Esophagus squamous epithelium (tissue), 5 donors: ENCODE measurements at places on chromosomes 11 and 22. TPM values are rescaled to one million over a fixed set of nuclear protein-coding genes. Genes with fewer than 3 reads are reported as not detected.

DKK3 gene
- 112 TPM for total RNA-seq

TREH gene
- 0.57 TPM for total RNA-seq

GRCh38 chr11:76830639-76831327 is 29.9 kb upstream of the ACER3 start:
- no peak for DNase-seq

- DNase-seq = no peak
These were observed 3.1 kb downstream of the CDC42EP1 start for GRCh38 chr22:37563153-37564081.

- DNase-seq = no peak
These were observed 85.2 kb upstream of the ARHGAP20 start for GRCh38 chr11:110797453-110797852.

GRCh38 chr11:69540118-69541000 is 58.9 kb downstream of the LINC01488 start:
- DNase-seq = no peak

DNA sequence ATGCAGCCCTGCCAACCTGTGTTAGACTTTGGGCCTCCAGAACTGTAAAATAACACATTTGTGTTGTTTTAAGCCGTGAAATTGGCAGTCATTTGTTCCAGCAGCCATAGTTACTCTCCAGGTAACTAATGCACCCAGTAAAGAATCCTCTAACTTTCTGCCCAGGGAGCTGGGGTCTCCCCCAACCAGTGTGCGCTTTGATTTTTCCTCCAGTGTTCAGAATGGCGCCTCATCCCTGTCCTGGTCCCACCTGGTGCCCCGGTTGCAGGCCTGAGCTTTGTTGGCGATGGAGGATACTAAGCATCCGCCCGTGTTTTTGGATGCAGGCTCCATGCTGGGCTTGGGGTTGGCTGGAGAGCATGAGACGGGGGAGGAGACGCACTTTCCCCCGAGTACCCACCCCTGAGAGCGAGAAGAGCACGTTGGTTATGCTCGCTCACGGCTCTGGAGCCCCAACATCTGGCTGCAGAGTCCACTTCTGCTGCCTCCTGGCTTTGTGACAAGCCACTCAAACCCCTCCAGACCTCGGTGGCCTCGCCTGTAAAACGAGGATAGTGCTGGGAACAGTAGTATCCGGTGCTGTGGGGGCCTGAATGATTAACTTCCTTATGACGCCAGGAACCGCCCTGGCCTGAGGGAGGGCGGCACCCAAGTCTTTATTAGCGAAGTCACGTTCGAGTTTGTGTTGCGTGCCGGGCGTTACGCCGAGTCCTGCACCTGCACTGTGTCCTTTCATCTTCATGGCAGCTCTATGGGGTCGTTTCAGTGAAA is 25.8 kb downstream of the MRGPRD start:
- no peak for DNase-seq

GRCh38 chr11:95156133-95156721 is 66.6 kb downstream of the ENDOD1 start:
- no peak for DNase-seq

DNA sequence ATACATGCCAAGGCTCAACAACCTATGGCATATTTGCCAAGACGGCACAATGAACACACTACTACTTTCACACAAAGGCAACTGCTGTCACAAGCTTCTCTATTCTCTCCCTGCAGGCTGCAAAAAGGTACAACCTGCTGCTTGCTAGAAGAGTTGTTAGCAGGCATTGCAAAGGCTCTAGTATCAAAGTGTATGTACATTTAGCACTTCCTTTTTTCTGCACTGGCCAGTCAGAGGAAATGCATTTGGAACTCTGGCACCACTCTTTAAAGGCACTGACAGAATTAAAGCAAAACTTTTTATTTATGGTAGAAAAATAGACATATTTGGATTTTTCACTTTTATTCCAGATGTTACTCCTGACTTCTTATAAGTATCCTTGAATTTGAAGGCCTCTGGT is 125.9 kb downstream of the CWF19L2 start:
- no peak for DNase-seq

- no peak for DNase-seq
These were observed 12.3 kb downstream of the TNRC6B start for GRCh38 chr22:40189997-40190396.

- DNase-seq = no peak
These were observed 23.1 kb upstream of the COMT start for GRCh38 chr22:19918332-19919106.

DNA sequence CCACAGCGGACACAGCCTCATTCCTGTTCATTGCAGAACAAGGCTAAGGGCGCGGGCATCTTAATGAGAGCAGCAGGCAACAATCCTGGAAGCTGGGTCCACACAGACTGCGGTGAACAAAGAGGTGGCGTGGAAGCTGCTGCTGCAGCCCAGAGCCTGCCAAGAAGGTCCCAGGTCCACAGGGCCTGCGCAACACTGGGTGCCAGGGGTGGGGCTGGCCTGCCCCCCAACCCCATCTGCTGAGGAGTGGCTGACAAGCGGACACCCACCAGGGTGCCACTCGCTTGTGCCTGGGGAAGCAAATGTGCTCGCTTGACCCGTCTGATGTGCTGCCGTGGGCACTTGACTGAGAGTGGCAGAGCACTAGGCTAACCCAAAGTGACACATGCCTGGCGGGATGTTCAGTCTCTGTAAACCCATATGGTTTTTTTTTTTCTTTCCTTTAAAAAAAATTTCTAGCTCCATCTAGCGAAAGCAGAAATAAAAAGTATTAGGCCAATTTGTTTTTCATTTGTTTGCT is 83.2 kb upstream of the PITPNB start:
- no peak for DNase-seq

DNA sequence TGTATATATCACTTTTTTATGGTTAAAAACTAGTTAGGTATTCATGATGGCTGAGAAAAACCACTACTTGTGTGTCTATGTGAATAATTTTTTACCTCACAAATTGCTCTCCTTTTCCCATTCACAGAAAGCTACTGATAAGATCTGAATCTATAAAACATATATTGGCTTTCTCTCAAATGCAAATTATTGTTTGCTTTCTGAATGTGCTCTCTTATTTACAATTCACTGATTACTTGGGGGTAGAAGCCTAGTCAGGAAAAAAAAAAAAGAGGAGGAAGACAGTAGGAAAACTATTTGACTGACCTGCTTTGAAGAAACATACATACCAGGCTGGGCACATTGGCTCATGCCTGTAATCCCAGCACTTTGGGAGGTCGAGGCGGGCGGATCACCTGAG is 20.5 kb downstream of the PGM2L1 start:
- no peak for DNase-seq

- DNase-seq = no peak
These were observed 100.2 kb downstream of the TBC1D22A start for GRCh38 chr22:46862418-46863324.

OR6A2 gene
- total RNA-seq = 0.79 TPM

DNA sequence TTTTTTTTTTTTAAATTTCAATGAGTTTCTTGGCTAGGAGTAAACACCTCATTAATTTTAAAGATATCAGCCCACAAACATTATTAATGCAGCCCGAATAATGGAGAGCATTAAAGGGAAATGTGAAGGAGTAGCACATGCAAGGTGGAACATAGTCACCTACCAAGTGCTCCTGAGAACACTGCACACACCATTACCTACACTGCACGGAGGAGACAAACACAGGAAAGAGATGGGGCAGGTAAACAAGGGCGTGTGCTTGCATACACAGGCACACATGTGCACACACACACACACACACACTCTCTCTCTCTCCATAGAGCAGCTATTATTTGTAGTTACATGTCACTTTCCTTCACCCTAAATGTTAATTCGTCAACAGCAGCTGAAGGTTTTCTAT is 30.2 kb downstream of the HTR3B start:
- DNase-seq = no peak

DNA sequence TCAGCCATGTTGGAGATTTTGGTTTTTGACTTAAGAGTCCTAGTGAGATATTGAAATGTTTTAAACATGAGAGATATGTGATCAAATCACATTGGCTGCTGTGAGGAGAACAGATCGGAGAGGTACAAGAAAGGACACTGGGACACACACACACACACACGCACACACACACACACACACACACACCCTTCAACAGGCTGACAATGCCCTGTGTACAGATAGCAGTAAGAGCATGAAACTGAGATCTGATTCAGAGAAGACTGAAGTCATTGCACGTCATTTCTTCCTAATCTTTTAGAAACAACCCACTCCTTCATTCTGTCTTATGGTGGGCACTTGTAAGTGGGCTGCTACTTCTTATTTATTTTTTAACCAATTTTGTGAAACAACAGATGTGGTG is 200.5 kb upstream of the E2F8 start:
- DNase-seq = no peak

DNA sequence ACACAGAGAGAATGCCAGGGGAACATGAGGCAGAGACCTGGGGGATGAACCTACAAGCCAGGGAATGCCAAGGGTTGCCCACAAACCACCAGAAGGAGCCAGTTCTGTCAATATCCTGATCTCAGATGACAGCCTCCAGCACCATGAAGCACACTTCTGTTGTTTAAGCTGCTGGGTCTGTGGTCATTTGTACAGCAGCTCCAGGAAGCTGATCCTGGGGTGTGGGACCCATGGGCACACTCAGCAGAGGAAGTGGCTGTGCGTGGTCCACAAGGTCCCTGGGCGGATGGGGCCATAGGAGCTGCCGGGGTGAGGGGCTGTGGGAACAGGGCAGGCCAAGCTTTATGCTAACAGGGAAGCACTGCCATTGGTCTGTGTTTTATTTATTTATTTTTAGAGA is 12.1 kb downstream of the PPM1F start:
- DNase-seq = no peak

GRCh38 chr11:26958702-26959049 is 35.2 kb upstream of the FIBIN start:
- no peak for DNase-seq

DNA sequence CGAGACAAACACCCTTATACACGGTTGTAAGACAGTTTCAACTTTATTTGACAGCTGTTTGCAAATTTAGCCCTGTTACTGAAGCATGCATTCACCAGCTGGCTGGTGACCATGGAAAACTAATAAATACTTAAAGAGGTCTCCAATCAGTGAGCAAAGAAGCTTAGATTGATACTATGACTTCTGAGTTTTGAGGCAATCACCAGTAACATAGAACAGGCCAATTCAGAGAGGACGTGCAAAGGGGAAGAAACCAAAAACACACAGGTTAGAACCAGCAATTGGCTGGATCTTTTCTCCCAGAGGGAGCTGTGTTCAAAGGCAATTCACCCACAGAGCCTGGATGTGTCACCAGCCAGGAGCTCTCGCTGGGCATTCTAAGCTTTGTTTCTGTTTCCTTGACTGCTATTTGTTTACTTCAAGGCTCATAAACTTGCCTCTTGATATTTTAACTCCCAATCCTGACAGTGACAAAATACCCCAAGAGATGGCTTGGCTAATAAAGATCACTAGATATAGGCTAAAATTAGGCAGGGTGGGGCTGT is 113.6 kb upstream of the MTMR2 start:
- no peak for DNase-seq

DNA sequence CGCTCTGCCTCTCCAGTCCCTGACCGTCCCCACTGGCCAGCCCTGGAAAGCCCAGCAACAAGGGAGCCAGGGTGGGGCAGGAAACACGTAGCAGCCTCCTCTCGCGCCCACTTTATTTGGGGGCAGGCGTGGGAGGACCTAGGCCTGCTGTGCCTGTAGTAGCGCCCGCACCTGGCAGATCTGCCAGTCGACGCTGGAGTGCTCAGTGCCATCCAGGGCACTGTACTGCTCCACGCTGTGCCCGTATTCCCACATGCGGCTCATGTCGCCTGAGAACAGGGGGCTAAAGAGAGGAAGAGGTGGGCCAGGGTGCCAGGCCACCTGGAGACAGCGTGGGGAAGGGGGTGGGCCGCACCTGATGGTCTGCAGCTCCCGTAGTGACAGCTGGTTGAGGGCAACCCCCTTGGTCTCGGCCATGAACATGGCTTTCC is 17.0 kb upstream of the DRICH1 start:
- no peak for DNase-seq

DNA sequence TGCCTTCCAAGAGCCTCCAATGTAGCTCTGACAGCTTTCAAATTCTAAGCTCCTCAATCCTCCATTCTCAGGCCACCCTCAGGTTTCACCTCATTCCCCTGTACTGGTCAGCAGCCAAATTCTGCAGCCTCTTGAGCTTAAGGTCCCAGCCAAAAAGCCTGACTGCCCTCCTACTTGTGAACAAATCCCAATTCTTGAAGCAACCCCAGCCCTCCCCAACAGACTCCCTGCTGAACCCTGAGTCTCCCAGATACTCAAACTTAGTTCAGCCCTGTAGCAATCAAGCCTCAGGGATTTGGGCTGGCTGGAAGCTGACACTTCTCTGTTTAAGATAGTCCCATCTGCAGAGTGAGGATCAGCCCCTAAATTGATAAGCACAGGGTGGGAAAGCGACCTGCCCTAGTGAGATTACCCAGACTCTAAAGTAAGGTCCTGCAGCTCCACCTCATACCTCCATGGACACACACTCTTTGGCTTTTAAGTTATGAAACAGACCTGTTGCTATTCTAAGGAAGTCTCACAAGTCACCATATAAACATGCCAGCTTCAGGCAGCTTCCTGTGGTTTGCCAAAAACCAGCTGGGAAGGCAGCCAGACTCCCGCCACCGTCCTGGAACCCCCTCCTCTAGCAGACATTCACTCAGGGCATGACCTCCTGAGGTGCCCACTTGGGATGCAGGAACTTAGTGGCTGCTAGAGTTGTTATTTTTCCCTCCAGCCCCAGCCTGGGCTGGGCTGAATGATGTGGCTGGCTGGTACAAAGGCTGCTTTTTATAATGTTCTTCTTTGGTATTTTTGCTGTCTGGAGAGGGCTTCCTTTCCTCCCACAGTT is 82.5 kb upstream of the PICALM start:
- DNase-seq = no peak

LRRC32 gene
- total RNA-seq = 4.9 TPM

DNA sequence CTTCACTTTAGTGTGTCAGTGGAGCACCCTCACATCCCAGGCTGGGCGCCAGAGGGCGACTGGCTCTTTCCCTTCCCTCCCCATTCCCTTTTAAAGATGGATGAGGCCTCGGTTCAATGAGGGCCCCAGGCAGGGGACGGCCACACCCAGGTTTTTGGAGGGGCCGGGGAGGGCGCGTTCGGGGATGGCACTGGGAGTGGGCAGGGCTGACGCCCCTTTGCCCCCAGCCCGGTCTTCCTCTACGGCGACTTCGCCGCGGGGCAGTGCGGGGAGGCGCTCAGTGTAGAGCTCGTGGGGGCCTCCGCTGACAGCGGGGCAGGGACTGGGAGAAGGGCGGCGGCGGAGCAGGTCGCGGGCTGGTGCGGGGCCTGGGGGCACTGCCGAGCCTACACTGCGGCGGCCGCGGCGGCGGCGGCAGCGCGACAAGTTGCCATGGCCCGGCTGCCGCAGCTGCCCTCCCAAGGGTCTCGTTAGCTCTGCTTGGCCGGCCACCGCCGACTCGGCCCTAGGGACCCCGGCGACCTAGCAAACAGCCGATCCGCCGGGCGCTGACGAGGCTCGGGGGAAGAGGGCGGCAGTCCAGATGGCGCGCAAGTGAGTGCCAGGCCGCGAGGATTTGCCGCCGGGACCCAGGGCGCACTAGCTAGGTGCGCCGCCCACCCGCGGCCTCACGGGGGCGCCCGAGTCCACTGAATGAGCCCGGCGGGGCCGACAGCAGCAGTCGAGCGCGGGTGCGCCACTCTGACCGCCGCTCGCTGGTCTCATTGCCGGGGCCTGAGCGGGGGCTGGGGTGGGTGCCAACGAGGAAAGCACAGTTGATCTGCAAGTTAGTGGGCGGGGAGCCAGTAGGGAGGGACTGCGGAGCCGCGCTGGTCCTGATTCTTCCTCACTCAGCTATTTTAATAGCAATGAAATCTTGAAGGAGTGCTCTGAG is 92.7 kb downstream of the RRM1 start:
- DNase-seq = no peak

GRCh38 chr22:28132466-28132865 is 213.4 kb upstream of the PITPNB start:
- no peak for DNase-seq

GRCh38 chr11:555780-556661 is 4.5 kb downstream of the LMNTD2 start:
- no peak for DNase-seq
